Progenitor cell of endocrine pancreas (in vitro differentiated cells): ENCODE measurements at places on chromosomes 1 and 21.
A peak's percentile ranks its signal among the peaks of the same experiment; 100 is the strongest.

DNA sequence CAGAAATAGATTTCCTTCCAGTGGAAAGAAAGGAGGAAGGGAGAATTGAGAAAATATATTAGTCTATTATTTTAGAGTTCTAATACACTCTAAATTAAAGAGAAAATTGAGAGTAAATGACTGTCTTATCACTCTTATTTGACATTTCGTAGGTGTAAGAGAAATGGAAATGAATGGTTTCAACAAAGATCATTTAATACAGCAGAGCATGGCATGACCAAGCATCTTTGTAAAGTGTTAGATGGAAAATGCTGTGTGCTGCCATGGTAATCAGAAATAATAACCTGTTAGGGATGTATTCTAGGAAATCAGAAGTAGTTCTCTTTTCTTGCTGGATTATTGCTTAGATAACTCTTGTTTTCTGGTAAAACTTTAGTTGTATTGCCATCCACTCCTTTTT is 90.9 kb downstream of the GIPC2 start:
- no peak overlapping the region for H3K27ac ChIP-seq
- DNase-seq, result no peak
- H3K36me3 ChIP-seq, result no peaks in the 10 kb centered on the region
- no peaks in the 10 kb centered on the region for H3K4me1 ChIP-seq

- no peaks in the 10 kb centered on the region for H3K27me3 ChIP-seq
- DNase-seq, result peak; percentile 38
- peaks cover 25% of the 10 kb centered on the region for H3K4me1 ChIP-seq
- H3K27ac ChIP-seq, result peak overlapping the region; percentile 94
Observed at GRCh38 chr1:58781541-58782177, 2.2 kb downstream of the JUN start.

DNA sequence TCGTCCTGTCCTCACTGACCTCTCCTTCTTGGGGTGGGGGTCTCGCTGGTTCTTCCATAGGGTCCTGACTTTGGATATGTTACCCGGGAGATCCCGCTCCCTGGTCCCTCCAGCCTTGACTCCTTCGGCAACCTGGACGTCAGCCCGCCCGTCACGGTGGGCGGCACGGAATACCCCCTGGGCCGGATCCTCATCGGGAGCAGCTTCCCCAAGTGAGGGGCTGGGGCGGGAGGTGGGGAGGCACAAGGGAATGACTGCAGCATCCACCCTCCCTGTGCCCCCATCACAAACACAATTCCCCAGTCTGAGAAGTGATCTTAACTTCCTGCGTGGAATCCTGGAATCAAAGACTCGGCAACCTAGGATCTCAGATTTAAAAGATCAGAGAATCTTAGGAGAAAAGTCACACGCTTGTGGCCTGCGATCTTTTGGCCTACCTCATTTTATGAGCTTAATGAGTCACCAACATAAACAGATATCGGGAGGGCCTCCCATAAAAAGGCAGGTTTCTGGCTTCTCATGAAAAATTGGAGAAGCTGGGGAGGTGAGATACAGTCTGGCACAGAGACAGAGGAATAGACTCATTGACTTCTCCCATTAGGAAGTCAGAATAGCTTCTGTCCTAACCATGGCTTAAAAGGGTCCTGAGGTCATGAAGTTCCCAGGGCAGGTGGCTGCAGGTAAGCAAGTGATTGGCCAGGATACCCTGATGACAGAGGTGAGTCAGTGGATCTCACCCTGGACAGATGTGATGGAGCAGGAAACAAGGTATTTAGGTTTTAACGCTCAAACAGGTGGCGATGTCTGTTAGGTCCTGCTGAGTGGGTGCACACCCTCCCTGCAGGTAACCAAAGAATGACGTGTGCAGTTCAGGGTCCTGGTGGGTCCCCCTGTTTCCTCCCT is 15.9 kb upstream of the PADI3 start:
- H3K36me3 ChIP-seq, result no peaks in the 10 kb centered on the region
- peaks cover 12% of the 10 kb centered on the region for H3K27me3 ChIP-seq

DNA sequence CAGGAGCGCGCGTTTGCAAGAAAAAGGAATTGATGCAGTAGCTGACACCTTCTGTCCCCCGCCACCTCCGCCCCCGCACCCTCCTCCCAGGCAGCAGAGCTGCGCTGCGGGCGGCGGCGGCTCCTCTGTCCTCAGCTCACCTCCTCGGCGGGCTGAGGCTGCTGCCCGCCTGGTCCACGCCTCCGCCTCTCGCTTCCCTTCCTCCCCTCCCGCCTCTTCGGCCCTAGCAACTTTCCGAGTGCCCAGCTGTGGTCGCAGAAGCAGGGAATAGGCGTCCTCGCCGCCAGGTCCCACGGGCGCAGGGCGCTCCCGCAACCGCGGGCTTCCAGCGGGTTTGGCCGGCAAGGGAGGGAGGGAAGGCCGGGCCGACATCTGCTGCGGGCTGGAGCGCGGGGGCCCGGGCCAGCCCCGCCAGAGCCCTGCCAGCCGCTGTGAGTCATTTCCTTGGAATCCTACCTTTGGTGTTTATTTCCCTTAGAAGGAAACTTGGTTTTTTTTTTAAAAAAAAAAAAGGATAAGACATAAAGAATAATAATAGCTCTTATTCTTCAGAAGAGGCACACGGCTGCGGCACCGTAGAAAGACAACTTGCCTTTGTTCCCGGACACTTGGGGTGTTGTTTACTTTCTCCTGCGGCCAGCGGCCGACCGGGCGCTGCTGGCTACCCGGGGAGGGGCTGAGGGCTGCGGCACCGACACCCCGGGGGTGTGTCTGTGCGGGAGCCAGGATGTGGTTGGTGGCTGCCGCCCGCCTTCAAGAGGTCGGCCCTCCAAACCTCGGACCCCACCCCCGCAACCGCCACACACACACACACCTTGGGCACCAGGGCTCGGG is 1.1 kb downstream of the SERTAD4 start:
- DNase-seq, result no peak
- H3K4me1 ChIP-seq, result peaks cover 5% of the 10 kb centered on the region
- H3K27me3 ChIP-seq, result peaks cover 61% of the 10 kb centered on the region
- no peak overlapping the region for H3K27ac ChIP-seq
- H3K4me3 ChIP-seq, result peak overlapping the region; percentile 70

DNA sequence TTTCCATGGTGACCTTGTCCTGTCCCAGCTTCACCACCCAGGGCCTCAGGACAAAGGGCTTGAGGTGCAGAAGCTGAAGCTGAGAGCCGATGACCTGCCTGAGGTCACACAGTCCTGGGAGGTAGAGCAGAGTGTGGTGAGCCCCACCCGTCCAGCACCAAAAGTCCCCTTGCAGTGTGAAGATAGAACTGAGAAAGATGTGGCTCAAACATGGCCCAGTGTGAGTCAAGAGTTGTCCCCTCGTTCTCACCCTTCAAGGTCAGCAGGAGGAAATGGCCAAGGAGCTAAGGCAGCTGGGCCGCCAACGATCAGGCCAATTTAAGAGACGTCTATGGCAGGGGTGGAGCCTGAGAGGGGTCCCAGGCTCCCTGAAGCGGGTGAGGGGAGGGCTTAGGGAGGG is 157.5 kb upstream of the KLHDC7A start:
- H3K4me1 ChIP-seq, result no peaks in the 10 kb centered on the region
- no peak overlapping the region for H3K27ac ChIP-seq
- no peak overlapping the region for H3K4me3 ChIP-seq
- DNase-seq, result no peak

DNA sequence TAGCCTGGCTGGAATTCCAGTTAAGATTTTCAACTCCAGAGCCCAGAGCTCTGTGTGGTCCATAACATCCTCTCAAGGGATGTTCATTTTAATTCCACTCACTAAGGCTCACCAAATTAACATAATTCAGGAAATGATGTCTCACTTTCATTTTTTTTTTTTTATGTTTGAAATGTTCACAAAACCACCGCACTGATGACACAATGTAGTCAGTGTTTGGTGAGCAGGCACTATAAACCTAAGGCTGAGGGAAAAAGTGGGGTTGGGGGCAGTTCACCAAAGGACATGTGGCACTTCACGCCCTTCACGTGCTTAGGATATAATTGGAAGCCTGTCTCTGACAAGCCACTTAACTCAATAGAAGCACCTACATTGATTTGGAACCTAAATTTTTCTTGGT is 177.3 kb upstream of the CAMK1G start:
- no peak overlapping the region for H3K4me3 ChIP-seq
- no peaks in the 10 kb centered on the region for H3K36me3 ChIP-seq
- no peak for DNase-seq
- no peaks in the 10 kb centered on the region for H3K27me3 ChIP-seq

- no peak for DNase-seq
- H3K27ac ChIP-seq, result peak overlapping the region; percentile 21
- H3K27me3 ChIP-seq, result no peaks in the 10 kb centered on the region
- H3K36me3 ChIP-seq, result no peaks in the 10 kb centered on the region
- H3K4me1 ChIP-seq, result peaks cover 10% of the 10 kb centered on the region
Observed at GRCh38 chr1:169494343-169494742, 8.6 kb upstream of the SLC19A2 start.

DNA sequence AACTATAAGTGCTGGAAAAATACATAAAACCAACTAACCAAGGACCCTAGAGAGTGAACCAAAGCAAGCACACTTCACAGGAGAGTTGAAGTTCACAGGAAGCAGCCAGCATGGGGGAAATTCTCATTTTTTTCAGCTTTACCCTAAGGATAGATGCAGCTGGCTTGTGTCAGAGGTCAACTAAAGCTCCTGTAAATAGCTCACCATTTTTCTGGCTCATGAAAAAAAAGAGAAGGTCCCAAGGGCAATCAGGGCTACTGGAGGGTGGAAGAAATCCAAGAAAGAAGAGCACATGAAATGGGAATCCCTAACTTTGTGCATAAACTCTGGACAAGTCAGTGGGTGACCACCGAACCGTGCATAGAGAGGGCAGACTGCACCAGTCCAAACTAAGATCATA is 58.3 kb downstream of the KCNJ15 start:
- no peak overlapping the region for H3K4me3 ChIP-seq
- no peak overlapping the region for H3K27ac ChIP-seq
- H3K36me3 ChIP-seq, result no peaks in the 10 kb centered on the region
- peaks cover 5% of the 10 kb centered on the region for H3K4me1 ChIP-seq
- no peaks in the 10 kb centered on the region for H3K27me3 ChIP-seq

DNA sequence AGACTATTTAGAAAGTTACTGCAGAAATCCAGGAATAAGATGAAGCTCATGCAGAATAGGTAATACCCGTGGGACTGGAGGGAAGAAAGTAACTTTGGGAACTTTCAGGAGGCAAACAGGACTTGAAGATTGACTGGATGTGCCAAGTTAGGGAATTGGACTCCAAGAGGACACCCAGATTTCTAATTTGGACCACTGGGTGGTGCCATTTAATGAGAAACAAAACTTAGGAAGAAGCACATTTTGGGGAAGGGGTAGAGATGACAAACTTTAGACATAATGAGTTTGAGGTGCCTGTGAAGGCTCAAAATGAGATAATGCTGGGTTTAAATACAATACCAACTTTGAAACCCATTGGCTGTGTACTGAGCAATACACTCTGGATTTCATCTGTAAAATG is 3.3 kb upstream of the B4GALT3 start:
- no peaks in the 10 kb centered on the region for H3K27me3 ChIP-seq
- H3K36me3 ChIP-seq, result peaks cover under 1% of the 10 kb centered on the region
- H3K4me1 ChIP-seq, result peaks cover 17% of the 10 kb centered on the region
- DNase-seq, result no peak
- H3K27ac ChIP-seq, result no peak overlapping the region

GRCh38 chr1:182129398-182129797 is 67.9 kb upstream of the ZNF648 start:
- no peaks in the 10 kb centered on the region for H3K36me3 ChIP-seq
- peaks cover 11% of the 10 kb centered on the region for H3K27me3 ChIP-seq
- H3K4me1 ChIP-seq, result peaks cover 12% of the 10 kb centered on the region
- H3K27ac ChIP-seq, result peak overlapping the region; percentile 4
- no peak overlapping the region for H3K4me3 ChIP-seq
- DNase-seq, result no peak

- H3K36me3 ChIP-seq, result peaks cover 12% of the 10 kb centered on the region
- H3K27ac ChIP-seq, result peak overlapping the region; percentile 89
- DNase-seq, result no peak
- H3K4me3 ChIP-seq, result peak overlapping the region; percentile 85
Observed at GRCh38 chr1:155064111-155064831, 731 bp downstream of the EFNA4 start.

DNA sequence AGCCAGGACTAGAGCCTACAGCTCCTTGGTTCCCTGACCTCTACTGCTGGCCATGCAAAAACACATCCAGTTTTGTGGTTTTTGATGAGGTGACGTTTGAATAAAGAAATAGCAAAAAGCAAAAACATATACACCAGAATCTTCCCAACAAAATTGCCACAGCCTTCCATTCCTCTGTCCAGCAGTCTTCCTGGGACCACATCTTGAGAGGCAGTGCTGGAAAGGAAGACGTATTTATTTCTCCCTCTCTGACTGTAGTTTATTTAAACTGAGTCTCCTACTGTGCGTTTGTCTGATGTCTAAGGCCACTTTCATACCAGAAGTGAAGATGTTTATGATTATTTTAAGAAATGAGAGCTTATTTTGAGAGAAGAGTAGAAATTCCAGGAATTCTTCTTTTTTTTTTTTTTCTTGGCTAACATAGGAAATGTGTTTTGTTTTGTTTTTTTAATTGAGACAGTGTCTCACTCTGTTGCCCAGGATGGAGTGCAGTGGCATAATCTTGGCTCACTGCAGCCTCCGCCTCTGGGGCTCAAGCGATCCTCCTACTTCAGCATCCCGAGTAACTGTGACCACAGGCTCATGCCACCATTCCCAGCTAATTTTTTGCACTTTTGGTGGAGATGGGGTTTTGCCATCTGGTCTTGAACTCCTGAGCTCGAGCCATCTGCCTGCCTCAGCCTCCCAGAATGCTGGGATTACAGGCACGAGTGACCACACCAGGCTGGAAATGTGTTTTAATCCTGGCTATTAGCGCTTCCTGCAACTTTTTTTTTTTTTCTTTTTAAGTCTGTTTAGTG is 118.5 kb downstream of the ITSN1 start:
- no peak for DNase-seq
- peak overlapping the region; percentile 94 for H3K27ac ChIP-seq
- no peak overlapping the region for H3K4me3 ChIP-seq
- peaks cover 10% of the 10 kb centered on the region for H3K4me1 ChIP-seq
- H3K36me3 ChIP-seq, result peaks cover 22% of the 10 kb centered on the region
- H3K27me3 ChIP-seq, result no peaks in the 10 kb centered on the region

DNA sequence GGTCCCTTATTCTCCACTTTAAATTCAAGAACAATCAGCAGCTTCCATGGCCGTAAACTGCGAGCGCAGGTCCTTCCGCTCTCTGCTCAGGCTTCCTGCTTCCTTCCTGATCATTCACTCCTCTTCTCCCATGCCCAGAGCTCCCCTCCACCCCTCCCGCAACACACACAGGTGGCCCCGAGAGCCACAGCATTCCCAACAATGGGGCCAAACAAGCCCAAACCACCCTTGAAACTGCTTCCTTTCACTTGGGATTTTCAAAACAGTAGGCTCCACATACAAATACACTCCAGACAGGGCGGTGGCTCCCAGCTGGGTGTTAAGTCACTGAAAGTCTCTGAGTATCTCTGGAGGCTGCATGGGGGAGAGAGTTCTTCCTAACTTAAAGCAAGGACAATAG is 11.4 kb downstream of the FAM89A start:
- H3K4me1 ChIP-seq, result peaks cover 19% of the 10 kb centered on the region
- no peak overlapping the region for H3K4me3 ChIP-seq
- no peak overlapping the region for H3K27ac ChIP-seq
- H3K36me3 ChIP-seq, result no peaks in the 10 kb centered on the region
- no peaks in the 10 kb centered on the region for H3K27me3 ChIP-seq
- DNase-seq, result no peak
